ENCODE measurements at places on chromosomes 12 and 14.

GRCh38 chr12:79299447-79300198 lies 391.1 kb downstream of the PAWR start:
- no peak for DNase-seq

DNA sequence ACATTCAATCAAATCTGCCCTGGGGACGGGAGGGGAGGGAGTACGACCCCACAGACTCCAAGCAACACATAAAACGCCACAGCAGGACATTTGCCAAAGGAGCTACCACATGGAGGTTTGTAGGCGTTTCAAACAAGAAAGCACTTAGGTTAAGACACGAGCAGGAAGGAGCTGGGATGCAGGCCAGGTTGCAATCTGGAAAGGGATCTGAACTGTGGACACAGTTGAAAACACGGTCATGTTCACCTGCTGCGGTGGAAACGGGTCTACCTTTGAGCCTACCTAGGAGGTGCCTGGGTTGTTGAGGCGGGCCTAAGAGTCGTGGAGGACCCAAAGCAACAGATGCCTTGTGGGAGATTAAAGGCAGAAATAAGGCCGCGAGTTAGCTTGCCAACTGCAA lies 18.4 kb downstream of the PRKAB1 start:
- no peak for DNase-seq

GRCh38 chr14:106210650-106211049 lies 684.3 kb downstream of the TMEM121 start:
- DNase-seq, result no peak

DNA sequence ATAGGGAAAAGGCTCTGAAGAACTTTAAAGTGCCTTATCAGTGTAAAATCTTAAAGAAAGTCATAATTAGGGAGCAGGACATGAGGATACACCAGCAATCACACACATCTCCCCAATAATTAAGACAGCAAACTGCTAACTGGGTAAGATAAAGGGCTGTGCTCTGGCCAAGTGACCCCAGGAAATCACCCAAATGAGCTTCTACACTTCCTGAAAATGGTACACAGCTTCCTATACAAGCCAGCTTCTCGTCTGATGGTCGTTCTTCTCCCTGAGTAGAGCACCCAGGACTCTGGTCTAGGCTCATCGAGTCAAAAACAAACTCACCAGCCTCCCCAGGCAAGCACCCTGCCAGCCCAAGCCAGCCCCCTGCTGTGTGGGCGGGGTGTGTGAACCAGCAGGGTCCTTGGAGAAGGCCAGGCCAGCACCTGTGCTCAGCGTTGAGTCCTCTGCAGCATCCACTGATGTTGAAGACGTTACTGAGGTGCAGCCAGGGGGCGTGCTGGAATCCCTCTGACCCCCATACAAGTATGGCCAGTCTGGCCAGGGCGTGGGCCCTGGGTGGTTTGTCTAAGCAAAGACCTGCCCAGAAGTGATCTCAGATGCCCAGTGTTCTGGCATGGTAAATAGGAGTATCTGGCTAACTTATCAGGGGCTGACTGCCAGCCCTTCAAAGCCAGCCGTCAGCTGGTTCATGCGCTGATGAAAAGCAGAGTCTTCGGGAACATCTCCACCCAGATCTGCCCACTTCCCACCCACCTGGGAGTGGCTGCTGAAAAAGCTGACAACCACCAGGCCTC lies 41.4 kb downstream of the ACTN1 start:
- no peak for DNase-seq

- no peak for DNase-seq
Observed at GRCh38 chr12:102510463-102510862, 30.1 kb upstream of the IGF1 start.

Measured in activated CD4-positive, alpha-beta T cell treated with anti-CD3 and anti-CD28 coated beads, Interleukin-2, amount 50 U/mL, for 16 hours (primary cell).